Activated naive CD8-positive, alpha-beta T cell treated with anti-CD3 and anti-CD28 coated beads, Interleukin-2, amount 50 U/mL, for 16 hours (primary cell): ENCODE measurements at places on chromosomes 7 and 10.

DNA sequence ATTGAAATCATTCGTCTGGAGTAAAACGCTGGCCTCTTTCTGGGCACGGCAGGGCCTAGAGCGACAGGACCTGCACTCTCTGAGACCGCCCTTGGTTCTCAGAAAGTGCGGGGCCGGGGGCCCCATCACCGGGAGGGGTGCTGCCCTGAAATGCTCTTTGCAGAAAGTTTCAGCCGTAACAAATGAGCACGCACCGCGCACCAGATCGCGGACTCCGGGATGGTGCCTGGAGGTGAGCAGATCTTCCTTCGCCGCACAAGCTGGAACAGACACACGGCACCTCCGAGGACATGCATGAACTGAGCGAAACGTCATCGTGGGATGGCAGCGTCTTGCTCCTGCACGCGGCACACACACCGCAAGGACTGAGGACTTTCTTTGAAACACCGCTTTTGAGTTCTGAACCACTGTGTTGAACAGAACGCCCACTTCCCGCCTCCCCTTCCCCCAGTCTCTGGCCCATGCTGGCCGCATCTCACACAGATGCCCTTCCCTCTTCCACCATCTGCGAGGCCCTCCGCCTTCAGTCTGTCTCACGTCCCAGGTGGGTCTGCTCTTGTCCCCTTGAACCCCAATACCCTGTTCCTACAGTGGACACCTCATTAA is 538.7 kb upstream of the MGMT start:
- no peak for DNase-seq

GRCh38 chr10:116398224-116398623 is 29.4 kb upstream of the PNLIPRP3 start:
- no peak for DNase-seq

DNA sequence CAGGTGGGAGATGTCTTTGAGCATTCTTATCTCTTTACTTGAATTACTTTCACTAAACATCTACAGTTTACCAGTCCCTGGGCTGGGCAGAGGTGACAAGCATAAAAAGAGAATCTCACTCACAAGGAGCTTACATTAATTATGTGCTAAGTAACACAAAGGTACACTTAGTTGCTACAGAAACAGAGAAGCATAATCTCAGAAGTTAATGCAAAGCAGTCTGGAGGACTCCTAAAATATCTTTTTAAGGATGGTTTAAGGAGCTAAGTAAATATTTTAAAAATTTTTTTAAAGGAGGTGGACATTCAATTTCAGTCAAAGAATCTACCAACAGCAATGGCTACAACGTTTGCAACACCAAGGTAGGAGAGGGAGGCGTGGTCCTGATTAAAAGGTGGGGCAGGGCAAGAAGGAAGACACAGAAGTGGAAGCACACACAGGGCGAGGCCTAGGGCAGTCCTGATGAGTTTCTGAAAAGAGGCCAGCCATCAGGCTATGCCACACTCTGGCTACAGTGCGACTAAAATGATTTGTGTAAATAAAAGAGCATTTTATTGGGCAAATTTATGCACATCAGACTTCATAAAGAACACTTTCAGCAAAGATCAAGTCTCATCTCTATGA is 5.3 kb downstream of the LARP4B start:
- DNase-seq, result no peak

DNA sequence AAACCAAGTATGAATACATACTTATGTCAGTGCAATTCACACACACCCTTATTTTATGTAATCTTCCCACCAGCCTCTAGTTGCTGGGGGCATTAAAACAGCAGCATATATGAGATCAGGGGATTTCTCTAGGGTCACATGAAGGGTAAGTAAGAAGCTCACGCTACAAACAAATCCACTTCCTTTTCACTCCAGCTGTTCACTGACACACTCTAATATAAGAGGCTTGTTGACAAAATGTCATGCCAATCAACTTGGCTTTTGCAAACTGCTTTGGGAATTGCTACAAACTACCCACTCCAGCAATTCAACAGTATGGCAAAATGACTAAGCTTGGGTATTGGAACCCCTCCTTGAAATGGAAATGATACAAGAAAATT is 10.3 kb downstream of the FAM3C start:
- no peak for DNase-seq

- no peak for DNase-seq
Measured at GRCh38 chr7:132226957-132227290, 349.3 kb downstream of the PLXNA4 start.

DNA sequence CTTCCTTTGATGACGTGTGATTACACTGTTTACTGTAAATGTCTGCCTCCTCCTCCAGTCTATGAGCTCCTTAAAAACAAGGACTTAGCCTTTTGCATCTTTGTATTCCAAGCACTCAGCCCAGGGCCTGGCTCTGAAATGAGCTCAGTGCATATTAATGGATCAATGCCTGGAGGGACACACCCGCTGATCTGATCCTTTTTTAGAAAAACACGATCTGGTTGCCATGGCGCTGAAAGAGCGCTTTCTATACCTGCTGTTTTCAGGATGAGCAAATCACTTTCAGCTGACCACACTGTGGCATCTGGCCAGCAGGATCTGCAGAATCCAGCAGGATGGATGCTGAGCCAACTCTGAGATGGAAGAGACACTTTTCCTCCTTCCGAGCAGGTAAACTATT is 37.8 kb upstream of the GARS1 start:
- DNase-seq, result no peak

- no peak for DNase-seq
Measured at GRCh38 chr7:106023369-106024322, 60.6 kb downstream of the CDHR3 start.

DNA sequence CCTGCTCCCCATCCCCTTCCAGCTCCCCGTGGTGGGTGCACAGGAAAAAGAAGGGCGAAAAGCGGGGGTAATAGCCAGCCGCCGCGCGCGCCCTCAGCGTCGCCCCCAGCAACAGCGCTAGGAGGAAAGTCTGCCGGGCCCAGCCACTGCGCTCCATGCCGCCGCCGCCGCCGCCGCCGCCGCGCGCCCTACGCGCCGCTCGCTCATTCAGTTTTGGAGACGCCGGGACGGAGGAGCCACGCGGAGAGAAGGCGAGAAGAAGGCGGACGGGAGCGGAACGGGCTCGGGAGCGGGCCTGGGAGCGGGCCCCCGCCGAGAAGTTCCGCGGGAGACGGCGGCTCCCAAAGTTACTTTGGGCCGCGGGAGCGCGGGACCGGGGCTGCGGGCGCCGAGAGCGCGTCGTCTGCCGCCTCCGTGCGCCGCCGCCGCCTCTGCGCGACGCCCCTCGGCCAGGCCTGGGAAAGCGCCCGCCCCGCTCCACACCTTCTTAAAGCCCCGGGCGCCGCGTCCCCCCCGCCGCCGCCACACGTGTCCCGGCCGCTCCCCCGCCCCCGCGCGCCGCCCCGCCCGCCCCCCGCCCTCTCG is at the start of gene RELN:
Gene RELN, minus strand, starts transcription at position 459 of the 585 bp plus-strand sequence. Its CDS starts 302 bp downstream, at position 157.
- no peak for DNase-seq

DNA sequence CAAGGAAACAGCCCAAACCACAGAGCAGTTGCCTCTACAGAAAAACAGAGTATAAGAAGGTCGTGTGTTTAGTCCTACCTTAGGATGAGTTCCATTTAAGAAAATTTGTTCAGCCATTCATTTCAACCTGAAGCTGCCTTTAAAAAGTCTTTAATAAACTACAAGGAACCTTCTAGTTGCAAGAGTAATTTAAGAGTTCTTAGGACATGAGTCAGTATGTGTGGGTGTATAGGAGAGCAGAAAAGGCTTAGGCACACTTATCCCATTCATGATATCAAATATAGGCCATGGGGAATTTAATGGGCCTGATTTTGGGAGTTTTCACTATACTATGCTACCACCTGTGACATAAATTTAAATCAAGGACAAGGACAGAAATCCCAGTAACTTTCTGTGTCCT is 496.8 kb downstream of the TFEC start:
- DNase-seq, result no peak

DNA sequence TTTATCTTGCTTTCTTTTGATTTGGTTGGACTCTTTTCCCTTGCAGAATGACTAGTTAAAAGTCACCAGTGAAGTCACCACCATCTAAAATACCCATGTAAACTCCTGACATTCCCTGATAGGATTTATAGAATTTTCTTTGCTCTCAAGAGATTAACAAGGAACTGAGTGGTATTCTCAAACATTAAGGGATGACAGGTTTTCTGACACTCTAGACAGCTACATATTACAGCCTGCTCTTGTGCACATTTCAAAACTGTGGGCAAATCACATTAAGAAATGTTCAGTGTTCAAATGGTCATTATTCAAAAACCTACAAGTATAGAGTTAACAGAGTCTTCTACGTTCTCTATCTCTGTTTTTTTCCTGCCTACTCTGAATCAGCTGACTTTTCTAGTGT is 15.8 kb upstream of the ACSM6 start:
- DNase-seq, result no peak

DNA sequence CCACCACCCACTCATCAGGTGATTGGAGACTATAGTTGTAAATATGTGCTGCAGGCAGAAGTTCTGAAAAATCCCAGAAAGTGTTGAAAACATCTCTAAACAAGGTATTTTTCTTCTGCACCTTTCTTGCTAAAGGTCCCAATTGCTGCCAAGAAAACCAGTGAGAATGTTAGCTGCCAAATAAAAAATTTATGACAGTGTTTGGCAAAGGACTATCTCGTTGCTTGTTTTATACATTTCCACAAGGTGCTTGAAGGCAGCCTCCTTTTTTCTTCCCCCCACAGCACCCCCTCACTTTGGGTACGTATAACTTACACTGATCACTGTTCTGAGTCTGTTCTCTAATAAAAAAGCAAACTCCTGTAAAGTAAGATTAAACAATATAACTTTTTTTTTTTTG is 158.6 kb upstream of the TCF7L2 start:
- DNase-seq, result no peak

DNA sequence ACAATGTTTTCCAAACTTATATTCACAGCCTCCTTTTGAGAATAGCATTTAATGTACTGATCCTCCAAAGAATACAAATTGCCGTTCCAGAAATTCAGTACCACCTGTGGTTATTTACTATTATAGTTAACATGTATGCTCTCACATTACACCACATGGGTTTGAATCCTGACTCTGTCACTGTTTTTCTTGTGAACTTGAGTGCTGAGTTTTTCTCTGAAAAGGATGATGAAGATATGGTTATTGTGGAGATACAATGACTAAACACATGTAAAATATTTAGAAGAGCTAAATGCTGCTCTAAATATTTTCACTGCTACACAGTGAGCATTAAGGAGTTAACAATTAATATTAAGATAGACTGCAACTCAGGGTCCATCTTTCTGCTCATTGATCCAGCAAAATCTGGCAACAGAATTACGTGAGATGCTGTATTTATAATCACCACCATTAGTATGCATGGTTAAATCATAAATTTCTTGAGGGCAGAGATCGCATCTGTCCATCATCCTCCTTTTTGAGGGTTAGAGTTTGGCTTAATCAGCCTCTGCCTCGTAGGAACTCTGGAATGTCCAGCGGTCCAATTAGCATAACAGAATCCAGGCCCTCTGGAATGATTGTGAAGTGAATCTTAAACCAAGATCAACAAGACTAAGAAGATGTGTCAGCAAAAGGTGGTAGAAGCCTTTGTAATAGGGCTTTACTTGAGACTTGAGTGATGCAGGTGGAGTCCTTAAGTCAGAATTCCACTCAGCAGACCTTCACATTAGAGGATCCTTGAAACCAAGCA is 152.8 kb downstream of the MACC1 start:
- DNase-seq, result no peak

DNA sequence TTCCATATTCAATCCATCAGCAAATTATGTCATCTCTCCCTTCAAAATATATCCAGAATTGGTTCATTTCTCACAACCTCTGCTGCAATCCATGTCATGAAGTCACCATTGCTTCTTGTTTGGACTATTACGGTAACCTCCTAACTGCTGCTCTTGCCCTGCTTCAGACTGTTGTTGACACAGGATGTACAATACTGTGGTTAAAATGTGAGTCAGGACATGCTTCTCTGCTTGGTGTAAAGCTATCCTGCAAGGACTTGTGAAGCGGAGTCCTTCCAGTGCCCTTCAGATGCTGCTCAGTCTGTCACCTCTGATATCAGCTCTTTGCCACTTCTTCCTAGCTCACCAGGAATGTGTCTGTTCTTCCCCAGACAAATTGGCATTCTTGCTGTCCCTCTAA is 10.4 kb upstream of the NXPH1 start:
- no peak for DNase-seq

DNA sequence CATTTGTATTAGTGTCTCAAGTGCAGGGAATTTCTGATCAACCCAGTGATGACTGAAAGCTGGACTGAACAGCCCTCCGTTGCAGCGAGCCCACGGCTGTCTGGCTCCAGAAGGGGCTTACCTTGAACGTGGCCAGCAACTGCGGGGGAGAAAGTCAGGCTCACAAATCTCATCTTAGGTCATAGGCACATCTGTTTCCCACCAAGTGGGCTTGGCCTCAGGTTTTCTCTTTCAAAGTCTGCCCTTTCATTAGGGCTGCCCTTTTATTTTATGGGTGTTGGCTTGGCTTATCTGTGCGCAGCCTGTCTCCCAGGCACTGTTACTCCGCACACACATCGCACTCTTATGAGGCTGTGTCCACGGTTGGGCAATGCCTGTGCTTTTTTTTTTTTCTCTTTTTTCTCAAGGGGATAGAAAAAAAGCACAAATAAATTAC is 178.0 kb downstream of the JCAD start:
- no peak for DNase-seq
